ENCODE measurements at places on chromosomes 6 and 20.

GRCh38 chr6:24827162-24827561, 28.4 kb upstream of the ARMH2 start:
- no peak for DNase-seq

GRCh38 chr20:21725892-21726291, 20.4 kb downstream of the PAX1 start:
- DNase-seq: no peak

- DNase-seq: no peak
Observed at GRCh38 chr6:17519120-17519519, 81.0 kb upstream of the FAM8A1 start.

DNA sequence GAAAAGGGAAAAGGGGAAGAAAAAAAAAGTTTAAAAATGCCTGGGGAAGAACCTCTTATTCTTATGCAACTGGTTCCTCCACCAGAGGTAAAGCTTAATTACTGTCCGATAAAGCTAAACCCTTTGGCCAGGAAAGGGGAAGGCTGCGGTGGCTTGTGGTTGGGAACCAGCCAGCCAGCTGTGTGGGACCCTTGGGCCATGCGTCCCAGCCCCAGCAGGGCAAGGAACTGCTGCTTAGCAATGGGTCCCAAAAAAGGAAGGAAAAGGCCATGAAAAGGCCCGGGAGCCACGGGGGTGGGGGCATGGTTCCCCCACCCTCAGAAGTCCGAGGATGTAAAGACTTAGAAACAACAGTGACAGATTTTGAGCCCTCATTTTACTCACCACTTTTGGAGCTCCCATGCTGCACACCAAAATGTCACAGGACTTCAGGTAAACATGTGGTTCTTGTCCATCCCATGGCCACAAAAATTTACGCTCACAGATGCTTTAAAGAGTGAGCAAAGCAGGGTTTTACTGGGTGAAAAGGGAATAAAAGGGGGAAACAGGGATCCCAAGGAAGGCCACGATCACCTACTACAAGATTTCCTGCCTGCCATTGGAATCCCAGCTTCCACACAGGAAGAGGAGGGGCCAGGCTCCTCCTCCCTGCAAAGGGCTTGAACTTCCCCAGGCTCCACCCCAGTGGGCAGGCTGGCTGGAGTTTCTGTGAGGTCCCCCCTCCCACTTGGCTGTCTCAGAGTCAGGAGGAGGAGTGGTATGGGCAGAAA, 1234.7 kb upstream of the GJE1 start:
- DNase-seq: no peak

- no peak for DNase-seq
Observed at GRCh38 chr20:39036851-39037250, 74.7 kb downstream of the DHX35 start.

- no peak for DNase-seq
Observed at GRCh38 chr6:170042596-170043118, 248.2 kb downstream of the DLL1 start.

All from cortex of kidney (tissue), 1 donor.